Esophagus muscularis mucosa (tissue), 4 donors: ENCODE measurements at places on chromosomes 3 and 15. TPM values are rescaled to one million over a fixed set of nuclear protein-coding genes. Genes with fewer than 3 reads are reported as not detected.

The GOLGA6B gene
- not detected for total RNA-seq

The B3GNT5 gene
- total RNA-seq = 11.3 TPM

The PLA2G4E gene
- not detected for total RNA-seq

The AAGAB gene
- 21.3 TPM for total RNA-seq

The GHRL gene
- not detected for total RNA-seq

The ACKR2 gene
- total RNA-seq = 7.5 TPM

The GOLGA8R gene
- 2.2 TPM for total RNA-seq

The FAM3D gene
- not detected for total RNA-seq

The ZNF860 gene
- total RNA-seq = 0.32 TPM

The DTX3L gene
- total RNA-seq = 21.8 TPM

The XCR1 gene
- total RNA-seq = 0.17 TPM

The MCF2L2 gene
- 0.99 TPM for total RNA-seq

The ZNF502 gene
- 5.6 TPM for total RNA-seq

- no peak for DNase-seq
Observed at GRCh38 chr3:156291272-156292123, 171.1 kb downstream of the KCNAB1 start.

- no peak for DNase-seq
Observed at GRCh38 chr3:58429657-58430056, 4.0 kb downstream of the PDHB start.

- no peak for DNase-seq
Observed at GRCh38 chr15:36210426-36210825, 369.0 kb upstream of the CDIN1 start.

- no peak for DNase-seq
Observed at GRCh38 chr15:74408385-74408784, 25.4 kb downstream of the SEMA7A start.

DNA sequence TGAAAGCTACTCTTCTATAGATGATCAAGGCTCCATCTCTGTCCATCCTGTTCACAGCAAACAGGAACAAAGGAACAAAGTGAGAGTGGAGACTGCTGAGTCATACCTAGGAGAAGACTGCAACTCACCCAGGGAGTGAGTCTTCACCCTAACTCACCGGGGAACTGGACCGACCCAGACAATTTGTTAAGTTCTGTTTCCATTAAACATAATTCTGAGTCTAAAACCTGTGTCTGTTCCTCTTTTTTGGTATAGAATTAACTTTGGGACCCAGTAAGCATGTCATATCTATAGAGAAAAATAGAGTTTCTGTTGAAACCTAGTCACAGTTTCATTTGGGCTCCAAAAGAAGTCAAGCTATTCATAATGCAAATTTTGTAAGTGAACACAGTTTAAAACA lies 21.6 kb downstream of the CCDC80 start:
- DNase-seq = no peak

- DNase-seq = no peak
Observed at GRCh38 chr3:194139071-194139813, 3.3 kb downstream of the HES1 start.

- DNase-seq = no peak
Observed at GRCh38 chr15:88920186-88920891, 7.2 kb upstream of the MFGE8 start.

DNA sequence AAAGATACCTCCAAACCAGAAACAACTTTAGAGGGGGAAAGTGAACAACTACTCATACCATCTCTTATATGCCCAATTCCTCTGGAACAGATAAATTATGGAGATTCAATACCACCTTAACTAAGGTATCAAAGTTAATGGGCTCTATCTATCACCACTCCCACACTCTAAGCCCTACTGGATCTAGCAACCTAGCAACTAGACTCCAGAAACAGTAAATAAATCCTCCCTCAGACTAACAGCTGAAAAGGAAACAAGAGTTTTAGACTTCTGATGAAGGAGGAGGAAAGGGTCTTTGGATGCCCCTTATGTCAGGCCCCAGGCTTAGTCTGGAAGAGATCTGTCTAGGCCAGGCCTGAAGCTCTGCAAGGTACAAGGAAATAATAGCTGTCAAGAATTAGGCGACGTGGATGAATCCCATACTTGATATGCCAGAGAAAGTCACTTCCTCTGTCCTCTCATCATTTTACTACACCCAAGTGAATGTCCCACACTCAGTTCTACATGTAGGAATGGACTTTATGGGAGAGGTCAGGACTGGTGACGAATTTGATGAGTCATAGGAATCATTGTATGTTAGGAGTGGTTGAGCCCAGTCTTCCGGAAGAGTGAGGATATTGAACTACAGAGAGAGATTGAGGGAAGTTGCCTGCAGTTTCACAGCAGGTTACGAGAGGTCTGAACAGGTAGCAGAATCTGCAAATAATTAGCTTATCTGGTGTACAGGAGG lies 113.8 kb downstream of the AKAP13 start:
- no peak for DNase-seq

DNA sequence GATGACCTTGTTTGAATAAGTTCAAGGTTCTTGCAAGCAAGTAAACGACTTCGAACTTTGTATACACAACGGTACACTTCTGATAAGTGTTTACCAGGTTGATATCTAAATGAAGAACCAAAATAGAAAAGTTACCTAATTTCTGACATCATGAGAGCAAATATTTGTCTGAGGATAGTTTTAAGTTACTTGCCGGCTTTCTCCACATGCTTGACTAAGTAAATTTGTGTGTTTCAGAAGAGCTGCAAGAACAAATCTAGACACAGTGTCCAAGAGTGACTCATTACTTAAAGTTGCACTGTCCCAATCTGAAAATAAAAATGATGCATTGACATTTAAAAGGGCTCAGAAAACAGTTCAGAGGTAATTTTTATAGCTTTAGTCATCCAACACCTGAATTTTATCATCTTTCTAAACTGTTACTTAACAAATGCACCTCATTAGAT lies 115.1 kb downstream of the HERC1 start:
- DNase-seq = no peak

DNA sequence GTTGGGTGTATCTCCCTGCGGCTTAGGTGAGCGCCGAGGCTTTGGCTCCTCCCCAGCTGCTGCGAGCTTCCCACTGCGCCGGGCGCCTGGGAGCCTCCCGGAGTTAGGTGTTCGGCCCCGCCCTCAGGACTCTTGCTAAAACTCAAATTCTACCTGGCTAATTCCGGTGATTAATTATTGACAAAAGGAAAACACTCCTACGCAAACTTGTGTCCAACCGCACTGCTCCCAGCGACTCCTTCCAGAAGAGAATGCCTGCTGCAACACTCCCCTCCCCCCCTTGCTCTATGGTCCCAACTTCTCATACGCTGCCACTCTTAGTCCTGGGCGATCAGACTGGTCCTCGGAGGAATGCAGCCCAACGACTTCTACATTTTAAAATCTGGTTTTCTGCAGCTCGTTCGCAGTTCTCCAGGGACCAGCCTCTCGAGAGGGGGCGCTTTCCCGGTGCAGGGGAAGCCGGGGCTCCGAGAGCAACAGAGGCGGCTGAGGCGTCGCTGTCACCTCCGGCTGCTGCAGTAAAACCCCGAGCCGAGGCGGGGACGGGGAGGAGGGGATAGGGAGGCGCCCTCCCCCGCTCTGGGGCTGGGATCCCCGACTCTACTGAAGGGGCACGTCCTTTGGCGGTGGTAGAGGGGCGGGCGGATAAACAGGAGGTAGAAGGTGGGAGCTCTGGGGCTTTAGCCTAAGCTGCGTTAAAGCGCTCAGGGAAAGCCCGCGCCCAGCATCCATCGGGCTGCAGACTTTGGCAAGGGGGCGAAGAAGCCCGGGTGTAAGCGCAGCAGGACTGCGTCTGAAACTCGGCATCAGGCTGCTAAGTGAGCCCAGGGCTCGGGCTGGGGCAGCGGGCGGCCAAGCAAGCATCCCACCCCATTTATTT lies at the start of gene SPTSSB:
Gene SPTSSB (minus strand): TSS at position 77 of the 880 bp plus-strand sequence. CDS start 25,194 bp downstream, outside the sequence.
- DNase-seq = no peak

- DNase-seq = no peak
Observed at GRCh38 chr15:73700041-73700842, 16.1 kb downstream of the CD276 start.

- DNase-seq = no peak
Observed at GRCh38 chr3:19147905-19148767, at the start of gene KCNH8. Gene KCNH8 (plus strand): TSS chr3:19148510. CDS start chr3:19148720, 210 bp downstream.

DNA sequence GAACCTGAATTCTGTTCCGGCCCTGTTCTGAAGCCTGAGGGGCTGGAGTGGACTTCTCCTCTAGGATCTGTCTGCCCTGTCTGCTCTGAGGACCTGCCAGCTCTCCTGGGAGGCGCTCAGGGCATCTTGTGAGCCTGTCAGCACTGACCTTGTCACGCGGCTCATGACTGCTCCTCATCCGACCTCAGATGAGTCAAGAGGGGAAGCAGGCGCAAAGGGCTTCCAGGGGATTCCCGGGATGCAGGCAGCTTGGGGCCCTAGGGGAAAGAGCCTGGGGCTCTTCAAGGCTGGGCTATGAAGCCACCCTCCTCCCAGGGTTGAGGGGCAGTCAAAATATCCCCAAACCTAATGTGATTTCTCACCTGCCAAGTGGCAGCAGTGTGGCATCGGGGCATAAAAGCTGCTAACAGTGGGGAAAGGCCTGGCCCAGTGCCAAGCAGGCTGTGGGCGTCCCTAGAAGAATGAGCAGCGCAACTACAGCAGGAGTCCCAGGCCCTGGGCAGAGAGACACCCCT lies 27.6 kb upstream of the ANKDD1A start:
- no peak for DNase-seq

DNA sequence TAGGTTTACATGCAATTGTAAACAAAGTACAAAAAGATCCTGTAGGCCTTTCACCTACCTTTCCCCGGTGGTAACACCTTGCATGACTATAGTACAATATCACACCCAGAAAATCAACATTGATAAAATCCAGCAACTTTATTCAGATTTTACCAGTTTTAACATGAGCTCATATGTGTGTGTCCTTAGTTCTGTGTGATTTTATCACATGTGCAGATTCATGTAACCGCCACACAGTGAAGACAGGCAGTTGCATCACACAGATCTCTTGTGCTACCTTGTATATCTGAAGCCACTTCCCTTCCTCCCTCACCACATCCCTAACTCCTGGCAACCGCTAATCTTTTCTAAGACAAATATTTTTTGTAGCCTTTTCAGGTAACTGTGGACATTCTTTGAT lies 183.5 kb upstream of the C2CD4B start:
- no peak for DNase-seq

DNA sequence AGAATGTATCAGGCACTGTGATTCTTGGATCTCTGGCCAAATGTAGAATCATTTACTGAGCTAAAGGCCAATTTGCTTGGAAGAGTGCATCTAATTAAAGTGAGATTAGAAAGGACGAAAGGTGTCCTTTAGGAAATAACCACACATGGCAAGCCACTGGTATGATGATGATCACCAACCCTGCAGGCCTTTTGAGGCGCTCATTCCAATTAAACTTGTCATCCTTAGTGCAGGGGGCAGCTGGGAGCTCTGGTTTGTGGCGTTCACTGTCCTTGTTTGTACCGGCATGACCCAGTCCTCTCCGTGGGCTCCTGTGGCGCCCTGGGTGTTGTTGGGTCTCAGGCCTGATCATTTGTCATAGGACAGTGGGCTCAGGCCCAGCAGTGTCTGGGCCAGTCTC lies 11.0 kb downstream of the LIMD1 start:
- no peak for DNase-seq

- no peak for DNase-seq
Observed at GRCh38 chr3:21839592-21839991, 88.6 kb upstream of the ZNF385D start.

DNA sequence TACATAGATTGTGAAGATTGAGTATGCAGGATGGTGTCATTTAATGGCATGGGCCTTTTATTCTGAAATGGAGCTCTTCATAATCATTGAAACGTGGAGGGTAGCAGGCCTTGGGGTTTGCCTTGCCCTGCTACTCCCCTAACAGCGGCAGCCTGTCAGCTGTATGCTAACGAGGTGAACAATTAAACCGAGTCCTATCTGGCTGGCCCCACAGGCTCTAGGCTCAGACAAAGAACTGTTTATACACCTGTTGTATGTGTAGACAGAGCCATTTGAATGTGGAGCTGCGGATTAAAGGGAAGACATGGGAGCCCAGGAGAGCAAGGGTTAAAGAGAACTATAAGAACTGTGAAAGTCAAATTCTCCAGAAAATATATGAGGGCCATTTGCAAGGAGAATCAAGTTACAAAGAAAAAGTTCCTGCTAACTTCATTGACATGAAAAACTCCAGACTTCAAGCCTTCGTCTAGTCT lies 116.7 kb upstream of the CGNL1 start:
- DNase-seq = no peak

- DNase-seq = no peak
Observed at GRCh38 chr3:175433026-175433674, 574.0 kb downstream of the NAALADL2 start.

GRCh38 chr3:23653647-23654525 lies 151.9 kb upstream of the UBE2E1 start:
- no peak for DNase-seq

DNA sequence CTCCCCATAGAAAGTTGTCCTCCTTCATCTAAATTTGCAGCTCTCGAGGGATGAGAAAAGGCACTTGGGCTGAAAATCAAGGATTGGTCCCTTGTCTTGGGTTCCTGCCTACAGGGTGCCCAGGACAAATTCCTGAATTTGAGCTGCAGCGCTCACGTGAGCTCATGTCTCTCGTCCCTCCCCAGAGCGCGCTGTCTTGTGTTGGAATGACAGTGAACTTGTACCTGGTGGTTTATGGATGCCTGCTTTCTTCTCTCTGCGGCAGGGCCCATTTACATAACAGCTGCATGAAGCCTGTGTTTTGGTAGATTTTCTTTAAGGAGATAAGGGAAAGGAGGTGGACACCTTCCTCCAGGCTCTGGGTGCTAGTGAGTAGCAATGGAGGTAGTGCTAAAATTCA lies 4.3 kb downstream of the RYR3 start:
- DNase-seq = peak; percentile 64

DNA sequence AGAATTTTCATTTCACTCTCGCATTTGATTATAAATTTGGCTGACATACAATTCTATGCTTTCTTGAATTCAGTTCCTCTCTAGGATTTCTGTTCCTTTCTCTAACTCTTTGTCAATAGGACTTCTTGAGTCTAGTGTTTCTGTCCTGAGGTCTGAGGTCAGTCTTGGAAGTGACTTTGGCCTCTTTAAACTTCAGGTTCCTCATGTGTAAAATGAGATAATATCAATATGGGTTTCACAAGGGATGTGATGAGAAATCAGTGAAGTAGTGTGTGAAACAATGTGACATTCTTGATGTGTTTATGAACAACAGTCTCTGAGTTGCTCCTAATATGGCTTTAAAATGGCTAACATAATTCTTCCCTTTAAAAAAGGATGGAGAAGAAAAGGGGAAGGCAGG lies 92.2 kb downstream of the SV2B start:
- no peak for DNase-seq

GRCh38 chr3:12193485-12194165 lies 34.9 kb upstream of the TIMP4 start:
- DNase-seq = peak; percentile 75

- DNase-seq = no peak
Observed at GRCh38 chr3:33211444-33211843, 7.2 kb downstream of the SUSD5 start.

DNA sequence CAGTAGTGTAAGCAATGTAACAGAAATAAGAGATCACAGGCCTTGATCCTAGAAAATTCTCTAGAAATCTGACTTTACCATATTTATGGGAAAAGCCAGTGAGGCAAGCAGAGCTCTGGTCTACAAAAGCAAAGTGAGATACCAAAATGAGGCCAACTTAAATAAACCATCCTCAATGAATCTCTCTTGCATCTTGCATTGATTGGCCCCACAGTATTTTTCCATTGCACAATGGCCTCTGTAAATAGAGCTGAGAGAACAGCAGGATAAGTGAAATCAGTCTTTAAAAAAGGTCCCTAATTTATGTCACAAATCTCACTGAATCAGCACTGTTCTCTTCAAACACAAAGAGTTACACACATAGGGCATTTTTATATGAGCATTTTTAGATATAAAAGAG lies 8.9 kb downstream of the CFAP20DC start:
- no peak for DNase-seq
